ENCODE measurements at places on chromosomes 6 and 20.

GRCh38 chr20:2300420-2300819 is 4.6 kb downstream of the TGM3 start:
- DNase-seq = no peak

- no peak for DNase-seq
Measured at GRCh38 chr6:143505111-143505510, 6.4 kb downstream of the FUCA2 start.

GRCh38 chr6:131382631-131383030 is 190.4 kb upstream of the ARG1 start:
- no peak for DNase-seq

DNA sequence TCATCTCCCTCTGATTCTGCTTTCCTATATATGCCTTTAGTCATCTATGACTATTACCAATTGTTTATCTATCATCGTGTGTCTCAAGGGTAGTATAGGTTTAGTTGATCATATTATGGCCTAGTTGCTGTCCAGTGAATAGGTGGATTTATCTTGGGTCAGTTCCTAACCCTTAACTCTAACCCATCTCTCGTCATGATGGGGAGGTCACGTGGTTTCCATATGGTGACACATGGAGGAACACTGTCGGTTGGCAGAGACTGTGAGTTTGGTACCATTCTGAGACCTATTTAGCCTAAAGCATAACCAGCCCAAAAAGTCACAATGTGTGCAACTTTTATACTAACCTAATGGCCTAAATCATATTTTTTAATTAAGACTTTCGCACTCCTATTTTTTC is 103.5 kb downstream of the SAMD5 start:
- DNase-seq = no peak

- no peak for DNase-seq
Measured at GRCh38 chr20:20334489-20334888, 33.4 kb upstream of the INSM1 start.

GRCh38 chr6:156776470-156776839 is 723 bp upstream of the ARID1B start:
- DNase-seq = no peak

- DNase-seq = no peak
Measured at GRCh38 chr20:7274870-7275269, 507.4 kb downstream of the BMP2 start.

DNA sequence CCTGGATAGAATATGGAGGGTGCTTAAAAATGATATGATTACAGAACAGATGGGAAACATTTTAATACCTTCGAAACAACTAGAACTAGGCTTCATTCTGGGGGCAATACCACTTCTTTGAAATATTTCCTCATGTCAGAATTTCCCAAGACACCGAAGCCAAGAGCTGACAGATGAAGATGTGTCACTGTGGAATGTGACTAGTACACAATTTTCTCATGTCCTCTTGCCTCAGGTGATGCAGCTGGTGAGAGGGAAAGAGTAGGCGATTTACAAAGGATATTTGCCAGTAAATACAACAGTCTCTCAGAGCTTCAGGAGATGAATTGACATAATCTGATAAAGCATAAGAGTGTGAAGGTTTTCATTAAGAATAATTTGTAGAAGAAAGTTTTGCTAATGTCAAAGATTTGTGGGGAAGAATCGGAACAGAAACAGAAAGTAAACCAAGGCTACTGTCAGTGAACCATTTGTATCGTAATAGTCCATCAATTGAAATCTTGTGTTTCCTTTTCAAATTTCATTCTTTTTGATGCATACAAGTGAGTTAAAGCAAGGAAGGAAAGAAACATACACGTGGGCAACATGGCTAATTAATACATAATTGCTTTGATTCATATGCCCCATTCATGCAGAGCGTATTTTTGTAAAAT is 164.7 kb upstream of the CCN2 start:
- DNase-seq = no peak

DNA sequence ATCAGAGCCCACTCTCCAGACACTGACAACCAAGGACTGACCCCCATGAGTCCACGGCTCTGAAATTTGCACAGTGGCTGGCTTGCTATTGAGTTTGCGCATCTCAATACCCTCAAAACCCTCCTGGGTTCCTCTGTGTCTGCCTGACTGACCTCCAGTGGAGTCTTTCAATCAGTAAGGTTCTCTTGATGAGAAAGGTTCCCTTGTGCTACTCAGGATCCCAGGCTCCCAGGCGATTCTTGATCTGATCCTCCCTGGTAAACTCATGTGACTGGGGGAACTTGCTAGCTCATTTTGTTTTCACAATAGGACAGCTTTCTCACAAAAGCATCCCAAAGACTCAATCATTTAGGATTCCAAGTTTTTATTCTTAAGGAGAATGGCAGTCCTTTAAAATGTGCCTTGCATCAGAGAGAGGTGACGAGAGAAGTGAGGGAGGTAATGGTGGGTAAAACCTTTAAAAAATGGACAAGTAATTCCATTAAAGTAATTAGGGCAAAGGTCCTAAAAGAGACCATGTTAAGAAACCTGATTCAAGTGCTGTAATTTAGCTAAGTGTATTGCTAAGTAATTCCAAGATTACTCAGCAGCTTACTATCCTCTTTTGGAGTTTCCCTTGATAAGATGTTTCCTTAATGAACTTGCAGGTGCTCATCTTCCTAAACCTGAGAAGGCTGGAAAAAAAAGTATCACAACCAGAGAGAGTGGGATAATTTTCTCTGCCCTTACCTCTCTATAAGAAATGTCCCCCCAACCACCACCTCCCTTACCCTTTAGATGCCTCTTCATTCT is 304.7 kb upstream of the SGK1 start:
- no peak for DNase-seq

- no peak for DNase-seq
Measured at GRCh38 chr6:73207221-73207837, 18.0 kb downstream of the KHDC1L start.

DNA sequence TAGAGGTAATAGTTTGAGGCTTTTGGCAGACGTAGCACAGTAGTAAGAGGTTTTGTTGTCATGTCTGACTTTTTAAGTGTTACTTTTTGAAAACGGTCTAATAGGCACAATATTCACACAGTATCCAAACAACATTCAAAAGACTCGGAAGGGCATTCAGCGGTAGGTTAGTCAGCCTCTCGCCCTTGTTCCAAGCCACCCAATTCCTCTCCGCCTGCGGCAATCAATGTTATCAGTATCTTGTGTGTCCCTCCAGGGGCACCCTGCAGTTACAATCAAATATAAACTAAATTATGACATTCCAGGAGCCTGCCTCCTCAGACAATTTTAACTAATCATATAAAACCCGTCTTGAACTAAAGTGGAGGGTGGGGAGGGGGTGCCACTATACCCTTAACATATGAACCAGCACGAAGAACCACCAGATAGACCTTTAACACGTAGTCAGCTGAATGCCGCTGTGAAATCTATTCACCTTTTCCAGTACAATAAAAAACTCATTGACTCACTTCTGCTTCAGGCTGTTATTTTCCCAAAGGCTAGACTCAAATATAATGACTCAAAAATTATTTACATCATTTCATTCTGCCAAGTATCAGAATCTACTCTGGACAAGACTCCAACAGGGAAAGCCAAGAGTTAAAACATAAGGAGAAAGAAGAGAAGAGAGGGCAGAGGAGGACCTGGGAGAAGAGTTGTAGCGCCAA is 1.6 kb downstream of the TENT5A start:
- no peak for DNase-seq

DNA sequence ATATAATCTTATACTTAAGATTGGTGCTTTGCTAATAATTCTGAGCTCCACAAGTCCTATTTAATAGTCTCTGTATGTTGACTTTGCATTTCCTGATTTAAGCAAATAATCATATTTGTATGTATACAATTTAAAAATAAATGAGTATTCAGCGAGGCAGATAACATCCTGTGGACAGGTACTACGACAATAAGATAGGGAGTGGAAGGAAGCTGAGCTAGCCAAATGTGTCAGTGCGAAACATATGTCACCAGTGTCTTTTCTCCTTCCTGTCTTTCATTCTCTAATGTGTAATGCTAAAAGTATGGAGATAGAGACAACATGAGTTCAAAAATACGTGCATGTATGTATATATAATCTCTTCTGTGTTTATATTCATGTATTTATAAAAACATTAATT is 359.6 kb upstream of the KCNQ5 start:
- DNase-seq = no peak
